SW 1271 (cell line): ENCODE measurements at places on chromosomes 7 and 10.

- DNase-seq, result no peak
These were observed 3.6 kb downstream of the PLAC9 start for GRCh38 chr10:80136134-80136571.

DNA sequence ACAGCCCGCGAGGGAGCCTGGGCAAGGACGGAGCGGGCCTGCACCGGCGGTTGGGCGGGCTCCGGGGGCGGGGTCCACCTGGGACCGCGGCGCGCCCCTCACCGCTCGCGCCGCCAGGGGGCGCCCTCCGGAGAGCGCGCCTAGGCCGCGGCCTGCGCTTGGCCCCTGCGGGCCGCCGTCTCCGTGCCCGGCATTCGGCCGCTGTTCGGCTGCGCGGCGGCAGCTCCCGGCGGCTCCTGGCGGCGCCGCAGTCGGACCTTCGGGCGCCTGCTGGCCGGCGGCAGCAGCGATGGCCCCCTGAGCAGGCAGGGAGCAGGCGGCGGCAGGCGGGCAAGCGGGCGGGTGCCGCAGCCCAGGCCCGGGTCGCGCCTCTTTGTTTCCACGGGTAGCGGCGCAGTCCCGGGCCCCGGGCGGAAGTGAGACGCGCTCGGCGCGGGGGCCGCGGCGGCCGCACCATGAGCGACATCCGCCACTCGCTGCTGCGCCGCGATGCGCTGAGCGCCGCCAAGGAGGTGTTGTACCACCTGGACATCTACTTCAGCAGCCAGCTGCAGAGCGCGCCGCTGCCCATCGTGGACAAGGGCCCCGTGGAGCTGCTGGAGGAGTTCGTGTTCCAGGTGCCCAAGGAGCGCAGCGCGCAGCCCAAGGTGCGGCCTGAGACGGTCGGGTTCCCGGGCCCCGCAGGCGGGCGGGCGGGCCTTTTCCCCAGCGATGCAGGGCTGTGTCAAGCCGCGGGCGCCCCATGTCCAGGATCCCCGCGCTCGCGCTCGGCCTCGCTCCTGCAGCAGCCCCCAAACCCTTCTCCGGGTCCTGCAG lies at the start of gene INTS15:
TSS of gene INTS15 (plus strand) at position 193 of the 816 bp plus-strand sequence. CDS start at position 456, 263 bp downstream.
- DNase-seq, result peak; percentile 79

DNA sequence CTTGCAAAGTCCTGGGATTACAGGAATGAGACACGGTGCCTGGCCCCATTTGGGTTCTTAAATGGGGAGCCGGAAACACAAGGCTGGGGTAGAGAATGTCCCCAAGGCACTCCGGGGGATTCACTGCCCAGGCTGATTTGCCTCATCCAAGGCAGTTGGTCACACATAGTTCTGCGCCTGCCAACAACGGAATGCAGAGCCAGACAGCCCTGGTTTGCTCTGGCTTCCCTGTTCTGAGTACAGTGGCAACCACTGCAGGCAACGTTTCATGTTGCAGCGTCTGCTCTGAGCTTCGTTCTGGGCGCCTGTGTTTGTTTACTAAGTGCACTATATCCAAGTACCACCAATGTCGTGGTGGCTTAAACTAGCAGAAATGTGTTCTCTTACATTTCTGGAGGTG lies 61.7 kb upstream of the C1QL3 start:
- no peak for DNase-seq

- DNase-seq, result no peak
These were observed 388.4 kb downstream of the TFEC start for GRCh38 chr7:115642194-115642593.

DNA sequence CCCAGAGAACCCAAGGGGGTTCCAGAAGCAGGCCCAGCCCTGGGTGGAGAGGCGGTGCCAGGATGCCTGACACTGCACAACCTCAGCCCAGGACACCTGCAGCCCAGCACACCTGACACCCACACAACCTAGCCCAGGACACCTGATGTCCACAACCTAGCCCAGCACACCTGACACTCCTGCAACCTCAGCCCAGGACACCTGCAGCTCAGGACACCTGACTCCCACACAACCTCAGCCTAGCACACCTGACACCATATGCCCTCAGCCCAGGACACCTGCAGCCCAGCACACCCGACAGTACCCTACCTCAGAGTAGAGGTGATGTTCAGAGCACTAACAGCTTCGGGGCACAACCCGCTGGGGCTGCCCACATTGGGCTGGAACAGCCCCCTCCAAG lies 87.3 kb downstream of the PAXIP1 start:
- no peak for DNase-seq

GRCh38 chr7:30697719-30698460 lies 15.6 kb upstream of the CRHR2 start:
- no peak for DNase-seq

DNA sequence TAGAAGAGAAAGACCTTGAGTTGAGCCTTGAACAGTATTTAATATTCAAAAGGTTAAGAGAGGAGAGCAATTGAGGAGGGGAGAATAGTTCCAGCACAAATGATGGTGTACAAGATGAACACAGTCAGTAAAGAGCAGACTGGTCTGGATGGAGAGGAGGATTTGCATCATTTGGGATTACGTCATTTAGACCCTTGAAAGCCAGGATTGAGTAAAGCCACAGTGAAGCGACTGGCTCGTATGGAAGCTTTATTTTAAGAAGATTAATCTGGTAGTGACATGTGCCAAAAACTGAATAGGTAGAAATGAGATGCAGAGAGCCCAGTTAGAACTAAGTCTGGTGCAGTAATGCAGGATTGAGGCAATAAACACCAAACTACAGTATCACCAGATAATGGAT lies 52.6 kb downstream of the TRUB1 start:
- DNase-seq, result no peak

GRCh38 chr7:141906285-141906684 lies 9.9 kb upstream of the OR9A4 start:
- DNase-seq, result no peak

DNA sequence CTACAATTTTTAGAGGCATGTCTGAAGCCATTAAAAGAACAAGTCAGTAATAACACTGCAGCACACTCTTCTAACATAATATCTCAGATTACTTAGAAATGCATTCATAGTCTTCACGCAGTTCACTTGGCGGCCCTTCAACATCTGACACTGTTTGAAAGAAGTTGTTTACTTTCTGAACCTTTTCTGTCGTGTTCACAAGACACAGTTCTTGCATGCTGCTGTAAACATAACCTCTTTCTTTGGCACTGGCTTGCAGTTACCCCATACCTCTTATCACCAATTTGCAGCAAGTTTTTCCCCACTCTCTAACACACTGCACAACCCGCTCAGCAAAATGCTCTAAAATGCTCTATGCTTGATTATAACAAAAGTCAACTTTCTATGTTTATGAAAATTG lies 12.0 kb downstream of the PIP4K2A start:
- no peak for DNase-seq

- no peak for DNase-seq
These were observed 250.0 kb downstream of the BMPER start for GRCh38 chr7:34155220-34155908.

DNA sequence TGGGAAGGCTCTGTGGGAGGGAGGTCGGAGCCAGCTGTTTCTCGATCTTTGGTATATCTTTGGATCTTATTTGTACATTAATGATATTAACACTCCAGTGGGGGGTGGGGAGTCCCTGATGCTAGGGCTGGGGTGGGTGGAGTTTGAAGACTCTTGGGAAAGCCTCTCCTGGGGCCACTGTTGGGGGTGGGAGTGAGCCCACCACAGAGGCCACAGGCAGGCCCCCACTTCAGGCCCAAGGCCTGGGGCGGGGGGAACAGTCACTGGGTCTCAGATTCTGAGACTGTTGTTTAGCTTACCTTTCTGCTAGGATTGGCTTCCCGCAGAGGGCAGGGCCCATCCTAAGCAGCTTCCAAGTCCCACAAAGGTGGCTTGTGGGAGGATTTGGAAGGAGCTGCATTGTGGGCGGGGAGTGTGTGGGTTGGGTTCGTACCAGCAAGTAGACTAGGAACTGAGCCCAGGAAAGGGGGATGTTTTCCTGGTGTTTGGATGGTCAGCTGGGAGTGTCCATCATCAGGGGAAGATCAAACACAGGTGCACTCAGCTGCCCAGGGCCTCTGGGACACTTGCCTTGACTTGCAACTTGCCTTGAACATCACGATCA lies 11.9 kb downstream of the YKT6 start:
- DNase-seq, result no peak

DNA sequence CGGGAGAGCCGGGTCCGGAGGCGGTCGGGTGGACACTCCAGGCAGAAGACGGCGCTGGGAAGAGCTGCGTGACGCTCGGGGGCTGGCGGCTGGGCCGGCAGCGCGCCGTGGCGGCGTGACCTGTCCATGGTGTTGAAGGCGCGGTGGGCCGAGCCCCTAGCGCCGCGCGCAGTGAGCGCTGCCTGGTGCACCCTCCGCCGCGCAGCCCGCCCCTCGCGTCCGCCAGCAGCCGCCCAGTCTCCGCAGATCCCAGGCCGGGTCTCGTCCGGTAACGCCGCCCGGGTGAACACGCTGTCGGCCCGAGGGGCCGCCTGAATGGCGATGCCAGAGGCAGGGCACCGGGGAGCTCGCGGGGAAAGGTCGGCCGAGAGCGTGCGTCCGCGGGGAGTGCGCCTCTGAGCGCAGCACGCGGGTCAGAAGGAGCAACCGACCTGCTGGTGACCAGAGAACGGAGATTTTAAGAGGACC lies 657 bp upstream of the TMEM178B start:
- DNase-seq, result no peak

GRCh38 chr7:43612128-43612527 lies 29.2 kb downstream of the STK17A start:
- no peak for DNase-seq

- DNase-seq, result peak; percentile 10
These were observed 13.5 kb downstream of the CRYGN start for GRCh38 chr7:151426441-151426903.

- DNase-seq, result no peak
These were observed 24.6 kb upstream of the ASL start for GRCh38 chr7:66050990-66051448.

DNA sequence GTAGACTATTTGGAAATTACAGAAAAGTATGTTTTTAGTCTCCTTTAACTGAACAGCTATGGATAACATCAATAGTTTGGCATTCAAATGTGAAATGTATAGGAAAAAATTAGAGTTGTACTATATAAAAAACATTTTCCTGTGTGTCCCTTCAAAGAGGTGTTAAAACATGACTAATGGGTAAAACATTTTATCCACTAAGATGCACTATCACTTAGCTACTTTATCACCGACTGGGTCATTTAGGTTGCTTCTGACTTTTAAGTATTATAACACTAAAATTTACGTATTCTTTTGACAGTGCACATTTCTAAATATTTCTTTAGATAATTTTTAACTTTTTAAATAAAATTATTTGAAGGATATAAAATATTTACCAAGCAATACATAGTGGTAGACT lies 77.6 kb downstream of the UBE2H start:
- no peak for DNase-seq

- no peak for DNase-seq
These were observed 163.5 kb upstream of the TCERG1L start for GRCh38 chr10:131475043-131475442.

- DNase-seq, result no peak
These were observed 26.1 kb downstream of the DYNC1I1 start for GRCh38 chr7:95798401-95798930.

DNA sequence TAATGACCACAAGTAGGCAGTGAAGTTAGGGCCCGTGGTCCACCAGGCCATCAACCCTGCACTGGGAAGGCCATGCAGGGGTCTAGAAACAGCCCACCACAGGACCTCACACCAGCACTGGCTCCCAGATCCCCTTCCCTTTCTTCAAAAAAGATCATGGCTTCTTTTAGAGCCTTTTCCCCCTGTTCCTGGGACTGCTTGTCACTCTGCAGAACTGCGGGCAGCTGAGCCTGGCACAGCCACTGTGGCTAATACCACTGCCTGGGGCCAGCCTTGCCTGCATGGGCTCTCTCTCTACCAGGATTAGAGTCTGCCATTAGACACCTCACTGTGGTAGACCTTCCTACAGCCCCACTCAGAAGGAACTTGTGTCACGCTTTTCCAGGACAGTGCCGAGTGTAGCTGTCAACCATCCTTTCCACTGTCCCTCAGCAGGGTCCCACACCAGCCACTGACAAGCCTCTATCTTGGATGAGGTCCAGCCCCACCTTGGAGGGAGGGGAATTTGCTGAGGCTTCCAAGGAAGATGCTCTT lies 19.0 kb upstream of the C10orf90 start:
- no peak for DNase-seq

DNA sequence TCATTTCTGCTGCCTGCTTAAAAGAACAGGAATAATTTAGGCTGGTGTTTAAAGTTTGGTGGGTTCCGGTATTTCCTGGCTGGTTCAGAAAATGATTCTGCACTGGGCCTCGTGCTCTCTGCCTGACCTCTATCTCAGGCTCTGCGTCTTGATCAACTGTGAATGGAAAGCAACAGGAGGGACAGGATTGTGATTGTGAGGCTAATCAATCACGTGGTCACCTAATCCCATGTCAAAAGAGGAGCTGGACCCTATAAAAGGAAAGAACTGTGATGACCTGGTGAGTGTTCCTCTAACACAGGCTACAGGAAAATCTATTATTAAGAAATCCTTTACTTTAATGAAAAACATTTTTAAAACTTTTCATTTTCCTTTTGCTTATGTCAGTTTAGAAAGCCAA lies at the start of gene DHX32:
TSS of gene DHX32 (minus strand) at position 101 of the 400 bp plus-strand sequence. CDS start 468 bp downstream, outside the sequence.
- no peak for DNase-seq

GRCh38 chr10:131670341-131670740 lies 230.5 kb upstream of the PPP2R2D start:
- no peak for DNase-seq

DNA sequence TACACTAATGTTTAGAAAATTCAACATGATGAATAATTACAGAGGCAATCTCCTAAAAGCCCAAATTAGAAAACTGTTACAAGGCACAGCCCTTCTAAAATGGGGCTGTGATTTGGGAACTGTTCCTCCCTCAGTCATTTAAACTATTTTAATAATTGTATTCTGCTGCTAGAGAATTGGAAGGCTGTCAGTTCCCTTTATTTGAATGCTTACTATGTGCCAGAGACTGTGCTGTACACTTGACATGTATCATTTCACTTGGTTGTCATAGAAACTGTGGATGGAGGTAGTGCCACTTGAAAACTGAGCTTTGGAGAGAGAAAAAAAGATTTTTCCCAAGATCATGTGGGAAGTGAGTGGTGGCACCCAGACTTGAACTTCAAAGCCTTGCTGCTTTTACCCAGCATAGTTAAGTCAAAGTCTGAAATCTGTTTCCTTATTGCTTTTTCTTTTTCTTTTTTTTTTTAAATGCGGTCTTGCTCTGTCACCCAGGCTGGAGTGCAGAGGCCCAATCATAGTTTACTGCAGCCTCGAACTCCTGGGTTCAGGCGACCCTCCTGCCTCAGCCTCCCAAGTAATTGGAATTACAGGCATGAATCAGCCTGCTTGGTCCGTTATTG lies 23.6 kb downstream of the UBE2D1 start:
- no peak for DNase-seq

- no peak for DNase-seq
These were observed 401.1 kb upstream of the NFE2L3 start for GRCh38 chr7:25750744-25751508.

DNA sequence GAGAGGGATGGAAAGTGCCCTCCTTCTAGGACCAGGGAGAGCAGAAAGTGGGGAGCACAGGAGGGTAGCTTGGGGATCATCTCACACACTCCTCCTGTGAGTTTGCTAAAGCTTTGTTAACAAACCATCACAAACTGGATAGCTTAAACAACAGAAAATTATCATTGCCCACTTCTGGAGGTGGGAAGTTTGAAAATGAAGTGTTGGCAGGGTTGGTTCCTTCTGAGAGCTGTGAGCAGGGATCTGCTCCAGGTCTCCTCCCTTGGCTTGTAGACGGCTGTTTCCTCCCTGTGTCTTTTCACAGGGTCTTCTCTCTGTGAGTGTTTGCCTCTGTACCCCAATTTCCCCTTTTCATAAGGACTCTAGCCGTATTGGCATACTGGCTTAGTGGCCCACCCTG lies 32.0 kb upstream of the CXCL12 start:
- no peak for DNase-seq
